ENCODE measurements at places on chromosomes 1 and 21. TPM values are rescaled to one million over a fixed set of nuclear protein-coding genes. Genes with fewer than 3 reads are reported as not detected.
A peak's percentile ranks its signal among the peaks of the same experiment; 100 is the strongest.

DNA sequence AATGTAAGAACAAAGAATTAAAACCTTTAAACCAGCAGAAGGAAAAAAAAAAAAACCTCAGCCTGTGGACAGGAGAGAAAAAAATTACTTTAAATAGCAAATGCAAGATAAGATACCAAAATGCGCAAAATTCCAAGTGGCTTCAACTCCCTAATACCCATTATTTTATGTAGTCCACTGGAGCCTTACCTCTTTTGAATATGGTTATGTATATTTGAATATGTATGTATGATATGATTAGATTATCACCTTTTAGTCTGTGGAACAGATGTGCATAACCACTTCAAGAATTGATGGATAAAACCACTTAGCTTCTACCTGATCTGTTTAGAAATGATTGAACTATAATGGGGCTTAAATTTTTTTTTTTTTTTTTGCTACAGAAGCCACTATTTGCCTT is 52.4 kb upstream of the C1orf115 start:
- DNase-seq, result no peak

DNA sequence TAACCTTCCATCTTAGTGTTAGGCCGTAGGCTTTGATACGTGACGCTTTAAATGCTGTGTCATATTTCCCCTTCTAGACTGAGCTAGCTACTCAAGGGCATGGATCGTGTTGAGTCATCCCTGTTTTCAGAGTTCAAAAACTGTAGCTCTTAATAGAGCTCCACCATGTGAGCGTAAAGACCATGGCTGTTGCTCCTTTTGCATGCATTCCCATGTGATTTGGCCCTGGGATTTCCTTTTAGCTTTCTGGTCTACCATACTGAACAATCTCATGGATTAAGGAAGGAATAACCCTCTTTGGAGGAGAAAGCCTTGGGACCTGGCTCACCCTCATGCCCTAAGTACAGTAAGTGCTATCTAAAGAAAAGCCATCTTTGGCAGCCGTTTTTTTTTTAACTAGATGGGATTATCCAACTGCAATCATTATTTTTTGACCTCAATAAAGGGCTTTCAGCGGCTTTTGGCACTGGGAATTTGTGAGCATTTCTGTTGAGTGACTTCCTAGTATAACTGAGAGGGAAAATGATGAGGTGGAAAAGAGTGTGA is 76.6 kb downstream of the PLPP3 start:
- no peak for DNase-seq

- DNase-seq, result peak; percentile 27
Measured at GRCh38 chr21:37367336-37367702, 746 bp downstream of the DYRK1A start.

GRCh38 chr1:33045814-33046213 is 9.1 kb upstream of the AK2 start:
- no peak for DNase-seq

GLIS1 gene
- total RNA-seq, result 0.45 TPM

DNA sequence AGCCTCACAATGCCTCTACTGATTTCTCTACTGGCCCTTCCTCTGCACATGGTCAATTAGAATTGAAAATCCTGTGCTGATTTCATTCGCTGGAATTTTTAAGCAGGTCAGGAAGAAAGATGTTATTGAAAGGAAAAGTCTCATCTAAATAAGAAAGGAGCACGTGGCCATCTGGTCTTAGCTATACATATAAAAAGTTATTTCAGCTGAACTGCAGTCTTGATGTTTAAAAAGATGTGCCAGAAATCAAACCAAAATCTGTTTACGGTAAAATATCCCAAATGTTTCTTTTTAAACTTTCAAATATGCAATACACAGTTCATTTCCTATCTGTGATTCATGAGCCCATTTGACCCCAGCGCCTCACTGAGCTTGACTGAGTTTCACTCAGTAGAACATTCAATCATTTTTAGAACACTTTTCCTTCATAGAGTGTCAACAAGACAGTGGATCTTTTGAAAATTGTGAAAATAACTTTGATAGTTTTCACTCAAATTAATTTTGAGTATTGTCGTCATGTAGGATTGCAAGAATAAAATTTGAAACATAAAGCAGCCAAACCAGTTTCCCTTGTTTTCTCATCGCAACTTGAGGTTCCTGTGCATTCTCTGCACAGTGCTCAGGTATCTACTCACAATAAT is 293.6 kb downstream of the PTPRC start:
- no peak for DNase-seq

THEM5 gene
- not detected for total RNA-seq

DNA sequence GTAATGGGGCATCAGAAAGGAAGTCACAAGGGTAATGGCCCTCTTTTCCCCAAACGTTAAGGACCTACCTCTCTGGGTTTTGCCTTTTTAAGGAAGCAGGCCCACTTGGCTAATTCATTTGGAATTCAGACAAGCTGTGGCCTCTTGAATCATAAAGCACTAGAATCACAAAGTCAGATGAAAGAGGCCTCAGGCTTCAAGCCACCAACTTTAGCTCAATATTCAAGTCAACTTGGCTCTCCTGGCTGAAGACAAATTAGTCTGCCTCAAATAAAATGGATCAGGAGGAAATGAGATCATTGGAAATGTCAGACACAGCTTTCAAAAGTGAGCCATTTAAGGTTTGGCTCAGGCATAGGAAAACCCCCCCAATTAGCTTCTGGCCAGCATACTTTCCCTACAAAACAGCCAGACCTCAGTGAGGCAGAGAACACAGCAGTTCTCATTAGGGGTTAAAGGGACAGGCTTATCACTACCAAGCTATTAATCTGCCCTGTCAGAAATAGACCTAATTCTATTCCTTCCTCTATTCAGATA is 34.3 kb downstream of the SLC35D1 start:
- peak; percentile 43 for DNase-seq

- DNase-seq, result peak; percentile 56
Measured at GRCh38 chr1:224502459-224503160, 68.0 kb upstream of the WDR26 start.

GRCh38 chr1:91829293-91830153 is 56.4 kb downstream of the TGFBR3 start:
- no peak for DNase-seq

EXTL1 gene
- total RNA-seq, result 0.18 TPM

DNA sequence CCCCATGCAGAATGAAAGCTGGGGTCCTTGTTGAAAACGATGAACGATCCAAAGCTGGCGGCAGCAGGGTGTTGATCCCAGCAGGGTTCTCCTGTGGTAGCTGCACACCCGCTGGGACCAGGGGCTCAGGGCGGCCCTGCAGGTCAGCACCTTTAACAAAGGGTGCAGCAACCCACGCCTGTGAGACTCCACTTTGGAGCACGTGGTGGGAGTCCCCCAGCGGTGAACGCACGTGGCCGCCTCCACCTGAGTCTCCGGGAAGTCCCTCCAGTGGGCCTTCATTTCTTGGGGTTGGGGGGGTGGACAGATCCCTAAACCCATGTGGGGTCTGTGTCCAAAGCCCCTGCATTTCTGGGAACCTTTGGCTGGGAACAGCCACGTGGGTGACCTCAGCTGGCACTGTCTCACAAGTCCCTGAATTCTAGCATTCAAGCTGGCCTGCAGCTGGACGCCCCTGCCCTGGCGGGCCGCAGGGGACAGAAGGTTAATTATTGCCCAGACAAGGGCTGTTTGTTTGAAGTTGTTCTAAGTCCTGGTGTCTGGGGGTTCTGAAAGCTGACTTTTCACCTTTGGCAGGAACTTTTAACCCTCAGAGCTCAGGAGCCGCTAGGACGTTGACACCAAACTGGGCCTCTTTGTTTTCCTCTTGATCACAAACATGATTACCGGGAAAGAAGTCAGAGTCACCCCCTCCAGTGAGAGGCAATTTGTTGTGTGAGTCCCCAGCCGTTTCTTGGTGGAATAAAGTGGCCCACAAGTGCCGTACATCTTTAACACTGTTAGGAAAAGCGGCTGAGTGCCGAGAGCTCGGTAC is 64.5 kb downstream of the COL18A1 start:
- DNase-seq, result no peak

- peak; percentile 23 for DNase-seq
Measured at GRCh38 chr1:29133861-29134694, 10.4 kb upstream of the TMEM200B start.

DNA sequence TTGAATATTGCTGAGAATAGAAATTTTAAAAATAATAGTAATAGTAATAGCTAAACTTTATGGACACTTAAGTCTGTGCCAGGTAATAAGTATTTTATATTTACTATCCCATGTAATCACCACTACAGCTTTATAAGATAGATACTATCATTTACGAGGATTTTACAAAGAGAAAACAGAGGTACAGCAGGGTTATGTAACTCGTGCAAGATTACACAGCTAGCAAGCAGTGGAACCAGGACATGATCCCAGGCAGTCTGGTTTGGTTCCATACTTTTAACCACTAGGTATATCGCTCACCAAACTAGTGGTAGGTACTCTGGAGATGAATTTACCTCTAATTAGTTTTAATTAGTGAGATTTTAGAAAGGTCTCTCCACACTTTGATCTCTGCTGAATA is 42.5 kb downstream of the SPAG17 start:
- no peak for DNase-seq

- no peak for DNase-seq
Measured at GRCh38 chr1:69201716-69202115, 366.0 kb upstream of the LRRC7 start.

- DNase-seq, result peak; percentile 64
Measured at GRCh38 chr1:108533351-108534083, 26.4 kb upstream of the EEIG2 start.

DNA sequence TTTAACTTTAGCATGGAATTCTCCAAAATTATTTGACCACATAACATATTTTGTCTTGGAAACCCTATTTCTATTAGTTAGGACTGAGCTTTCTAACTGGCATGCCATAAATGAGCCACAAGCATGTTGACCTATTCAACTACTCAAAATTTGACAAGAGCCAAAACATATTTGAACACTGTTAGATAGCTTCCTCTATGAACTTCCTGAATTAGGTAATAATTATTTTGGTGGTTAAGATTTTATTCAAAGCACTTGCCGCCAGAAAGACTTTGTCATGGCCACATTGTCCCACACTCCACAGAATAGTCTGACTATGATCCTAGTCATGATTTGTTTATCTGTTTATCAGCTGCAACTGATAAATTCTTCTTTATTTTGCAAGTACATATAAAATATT is 23.1 kb upstream of the CTPS1 start:
- DNase-seq, result no peak

LRRC39 gene
- total RNA-seq, result not detected

LYPD8 gene
- not detected for total RNA-seq

DNA sequence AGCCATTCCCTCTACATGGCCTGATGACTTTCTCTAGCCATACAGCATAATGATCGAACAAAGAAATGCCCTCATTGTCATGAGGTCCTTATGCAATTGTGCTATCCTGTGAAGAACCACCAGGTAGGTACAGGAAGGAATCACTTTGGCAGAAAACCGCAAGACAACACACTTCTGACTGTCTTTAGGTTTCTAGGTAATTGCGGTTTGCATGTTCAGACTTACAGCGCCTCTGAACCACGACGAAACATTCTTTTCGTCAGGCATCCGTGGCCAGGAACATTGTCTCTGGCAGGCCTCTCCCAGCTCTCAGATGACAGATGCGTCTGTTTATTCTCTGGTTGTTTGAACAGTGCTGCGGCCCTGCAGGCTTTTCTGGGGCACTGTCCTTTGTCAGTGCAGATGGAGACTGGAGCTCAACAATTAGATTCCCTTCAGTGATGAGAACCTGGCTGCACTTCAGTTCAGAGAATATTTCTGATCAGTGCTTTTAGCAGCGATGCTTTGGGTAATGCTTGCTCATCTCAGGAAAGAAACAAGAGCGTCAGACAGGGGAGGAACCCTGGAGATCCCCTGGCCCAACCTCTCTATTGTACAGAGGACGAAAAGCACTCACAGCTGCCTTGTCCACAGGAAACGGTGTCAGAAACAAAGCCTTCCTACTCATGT is 63.4 kb downstream of the B3GALT5 start:
- no peak for DNase-seq

CFHR4 gene
- not detected for total RNA-seq

RHCE gene
- not detected for total RNA-seq

SMYD2 gene
- 68.7 TPM for total RNA-seq

GRCh38 chr21:29077651-29078090 is 4.2 kb upstream of the CCT8 start:
- DNase-seq, result no peak

DNA sequence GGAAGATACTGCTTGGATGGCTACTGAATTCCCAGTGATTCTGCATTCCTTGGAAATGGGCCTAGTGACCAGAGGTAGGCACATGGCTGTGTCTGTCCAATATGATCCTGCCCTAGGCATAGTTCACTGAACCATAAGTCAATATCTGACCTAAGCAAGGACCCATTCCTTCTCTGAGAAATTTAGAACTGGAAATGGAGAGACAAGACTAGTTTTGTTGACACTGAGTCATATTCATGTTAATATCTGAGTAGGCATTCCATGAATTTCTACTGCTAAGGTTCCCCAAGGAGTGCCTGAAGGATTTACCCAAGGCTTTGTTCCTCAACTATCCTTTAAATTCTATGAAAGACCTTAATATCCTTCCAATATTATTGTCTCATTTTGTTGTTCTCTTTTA is 329.8 kb upstream of the BEND5 start:
- DNase-seq, result no peak

GRCh38 chr1:150127868-150128267 is 21.8 kb upstream of the PLEKHO1 start:
- no peak for DNase-seq

DNA sequence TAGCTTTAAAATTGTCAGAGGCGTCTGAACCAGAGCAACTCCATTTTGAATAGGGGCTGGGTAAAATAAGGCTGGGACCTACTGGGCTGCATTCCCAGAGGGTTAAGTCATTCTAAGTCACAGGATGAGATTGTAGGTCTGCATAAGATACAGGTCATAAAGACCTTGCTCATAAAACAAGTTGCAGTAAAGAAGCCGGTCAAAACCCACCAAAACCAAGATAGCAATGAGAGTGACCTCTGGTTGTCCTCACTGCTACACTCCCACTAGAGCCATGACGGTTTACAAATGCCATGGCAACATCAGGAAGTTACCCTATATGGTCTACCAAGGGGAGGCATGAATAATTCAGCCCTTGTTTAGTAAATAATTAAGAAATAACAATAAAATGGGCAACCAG is 143.6 kb downstream of the GABPA start:
- no peak for DNase-seq

DNA sequence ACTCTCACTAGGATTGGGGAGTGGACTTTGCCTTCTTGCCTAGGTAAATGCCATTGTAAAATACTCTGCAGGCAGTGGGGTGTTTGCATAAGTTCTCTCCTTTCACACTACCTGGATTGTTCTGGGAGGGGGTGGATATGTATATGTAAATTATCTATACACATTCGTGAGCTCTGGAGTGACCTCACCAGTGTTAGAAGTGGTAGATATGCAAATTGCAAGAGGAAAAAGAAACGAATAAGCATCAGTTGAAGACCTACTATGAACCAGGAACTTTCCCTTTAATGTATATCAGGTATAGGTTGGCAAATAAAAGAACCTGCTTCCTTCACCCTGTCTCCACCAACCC is 1.5 kb upstream of the ARHGEF11 start:
- DNase-seq, result no peak

GRCh38 chr1:114349891-114350605 is 161.0 kb downstream of the TRIM33 start:
- DNase-seq, result no peak

Data from stomach (tissue), 19 donors.